Bladder microvascular endothelial cell (primary cell): ENCODE measurements at places on chromosomes 5 and 9. TPM values are rescaled to one million over a fixed set of nuclear protein-coding genes. Genes with fewer than 3 reads are reported as not detected.

SHROOM1 gene
- total RNA-seq: 4.4 and 5.2 TPM in 2 replicates

CXCL14 gene
- not detected in 2 replicates for total RNA-seq

SH2D3C gene
- total RNA-seq: 43.5 and 83.7 TPM in 2 replicates

FIBCD1 gene
- total RNA-seq: not detected in 2 replicates

ELAVL2 gene
- 1.3 and 2.6 TPM in 2 replicates for total RNA-seq

CAMLG gene
- 25.9 and 32.4 TPM in 2 replicates for total RNA-seq

BNC2 gene
- 7.6 and 10.4 TPM in 2 replicates for total RNA-seq

RIGI gene
- 18.9 and 36.2 TPM in 2 replicates for total RNA-seq

CCL27 gene
- total RNA-seq: 0.16 TPM in 1 of 2 replicates, not detected in the other

NUTM2F gene
- not detected in 2 replicates for total RNA-seq

OR13C5 gene
- not detected in 2 replicates for total RNA-seq

RANBP17 gene
- total RNA-seq: 5.5 and 16.5 TPM in 2 replicates

LEAP2 gene
- total RNA-seq: under 0.01 and 0.38 TPM in 2 replicates

FAM221B gene
- total RNA-seq: not detected in 2 replicates

SPATA31D1 gene
- not detected in 2 replicates for total RNA-seq

NHP2 gene
- total RNA-seq: 94.8 and 110 TPM in 2 replicates

AQP7 gene
- 0.16 TPM in 1 of 2 replicates, not detected in the other for total RNA-seq

HRCT1 gene
- total RNA-seq: 0.32 and 3.5 TPM in 2 replicates

LRRC19 gene
- total RNA-seq: not detected in 2 replicates

SHB gene
- total RNA-seq: 14.2 and 35.2 TPM in 2 replicates

BTNL9 gene
- total RNA-seq: 0.13 and 0.81 TPM in 2 replicates

SLC34A1 gene
- not detected in 2 replicates for total RNA-seq

NIPAL4 gene
- total RNA-seq: not detected in 2 replicates
